DMS 273 treated with DMSO at 0.1 percent for 48 hours (cell line): ENCODE measurements at places on chromosomes 1 and 21.

- DNase-seq, result no peak
Observed at GRCh38 chr1:18409609-18410237, 71.0 kb upstream of the KLHDC7A start.

DNA sequence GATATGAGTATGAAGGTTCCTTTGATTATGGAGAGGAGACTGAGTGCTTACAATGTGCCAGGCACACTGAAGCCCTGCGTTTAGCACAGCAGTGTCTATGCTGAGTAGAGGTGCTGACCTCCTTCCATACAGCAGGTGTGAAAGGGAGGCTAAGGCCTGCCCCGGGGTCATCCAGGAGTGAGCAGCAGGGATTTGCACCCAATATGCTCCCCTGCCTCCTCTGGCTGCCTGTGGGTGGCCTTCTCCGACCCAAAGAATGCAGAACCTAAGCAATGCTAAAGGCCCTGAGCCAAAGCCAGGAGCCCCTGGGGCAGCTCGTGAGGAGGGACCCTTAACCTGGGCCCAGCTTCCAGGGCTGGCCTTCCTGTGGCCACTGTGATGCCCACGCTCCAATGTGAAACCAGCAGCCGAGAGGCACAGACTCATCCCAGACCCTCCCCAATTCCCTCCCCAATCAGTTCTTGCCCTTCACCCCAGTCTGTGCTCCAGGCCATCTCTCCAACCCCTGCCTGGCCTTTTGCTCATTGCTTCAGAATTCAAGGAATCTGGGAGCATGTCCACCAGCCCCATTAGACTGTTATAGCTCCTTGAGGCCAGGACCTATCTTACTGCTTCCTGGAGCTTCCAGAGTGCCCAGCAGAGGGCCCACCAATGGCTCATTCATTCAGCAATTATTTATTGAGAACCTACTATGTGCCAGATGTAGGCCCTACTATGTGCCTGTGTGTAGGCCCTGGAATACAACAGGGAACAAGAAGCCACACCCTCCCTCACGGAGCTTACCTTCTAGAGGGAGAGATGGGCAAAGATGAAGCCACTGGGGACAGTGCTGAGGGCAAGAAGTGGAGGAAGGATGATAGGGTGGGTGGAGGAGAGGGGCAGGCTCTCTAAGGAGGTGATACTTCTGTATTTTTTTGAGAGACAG is 53.3 kb downstream of the TAS1R2 start:
- no peak for DNase-seq

DNA sequence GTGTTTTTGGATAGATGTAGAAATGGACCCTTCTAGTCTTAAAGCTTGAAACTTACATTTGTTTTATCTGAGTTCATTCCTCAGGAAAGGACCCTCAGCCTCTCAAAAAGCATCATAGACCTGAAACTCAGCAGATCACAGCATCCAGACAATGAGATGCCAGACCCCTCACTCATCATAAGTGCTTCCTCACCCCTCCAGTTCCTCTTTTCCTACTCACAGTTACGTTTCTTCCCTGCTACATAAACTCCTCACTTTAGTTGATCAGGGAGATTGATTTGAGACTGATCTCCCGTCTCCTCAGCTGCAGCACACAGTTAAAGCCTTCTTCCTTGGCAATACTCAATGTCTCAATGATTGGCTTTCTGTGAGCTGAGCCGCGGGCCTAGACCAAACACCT is 282.0 kb downstream of the FAM72C start:
- no peak for DNase-seq

DNA sequence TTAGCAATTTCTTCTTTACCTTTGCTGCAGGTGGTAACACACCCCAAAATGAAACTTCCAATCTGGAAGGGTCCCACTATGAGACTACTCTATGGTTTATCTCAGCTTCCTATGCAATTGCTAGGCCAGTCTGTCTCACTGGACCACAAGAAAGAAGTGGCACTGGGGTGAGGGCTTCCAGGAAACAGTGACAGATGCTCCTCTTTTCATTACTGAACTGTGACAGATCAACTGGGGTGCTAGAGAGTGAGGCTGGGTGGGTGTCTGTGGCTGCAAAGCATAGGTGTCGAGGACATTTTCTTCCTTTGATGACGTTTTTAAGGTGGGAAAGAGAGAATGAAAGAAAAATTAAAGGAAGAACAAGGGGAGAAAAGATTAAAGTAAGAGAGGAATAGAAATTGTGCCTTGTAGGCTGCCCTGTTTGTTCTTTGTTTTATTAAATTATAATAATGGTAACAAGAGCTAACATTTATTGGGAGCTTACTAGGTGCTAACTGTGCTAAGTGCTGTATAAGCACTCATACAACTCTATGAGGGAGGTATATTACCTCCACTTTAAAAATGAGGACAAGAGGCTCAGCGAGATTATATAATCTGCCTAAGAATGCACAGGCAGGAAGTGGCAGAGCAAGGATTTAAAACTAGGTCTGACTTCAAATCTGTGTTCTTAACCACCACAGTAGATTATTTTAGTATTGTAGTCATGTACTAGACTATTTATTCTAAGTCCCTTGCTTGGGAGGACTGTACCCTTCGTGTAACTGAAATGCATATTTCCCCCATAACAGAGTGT is 27.8 kb upstream of the DMRTA2 start:
- DNase-seq, result no peak

- DNase-seq, result no peak
Observed at GRCh38 chr1:234983564-234984238, 144.9 kb downstream of the TOMM20 start.

DNA sequence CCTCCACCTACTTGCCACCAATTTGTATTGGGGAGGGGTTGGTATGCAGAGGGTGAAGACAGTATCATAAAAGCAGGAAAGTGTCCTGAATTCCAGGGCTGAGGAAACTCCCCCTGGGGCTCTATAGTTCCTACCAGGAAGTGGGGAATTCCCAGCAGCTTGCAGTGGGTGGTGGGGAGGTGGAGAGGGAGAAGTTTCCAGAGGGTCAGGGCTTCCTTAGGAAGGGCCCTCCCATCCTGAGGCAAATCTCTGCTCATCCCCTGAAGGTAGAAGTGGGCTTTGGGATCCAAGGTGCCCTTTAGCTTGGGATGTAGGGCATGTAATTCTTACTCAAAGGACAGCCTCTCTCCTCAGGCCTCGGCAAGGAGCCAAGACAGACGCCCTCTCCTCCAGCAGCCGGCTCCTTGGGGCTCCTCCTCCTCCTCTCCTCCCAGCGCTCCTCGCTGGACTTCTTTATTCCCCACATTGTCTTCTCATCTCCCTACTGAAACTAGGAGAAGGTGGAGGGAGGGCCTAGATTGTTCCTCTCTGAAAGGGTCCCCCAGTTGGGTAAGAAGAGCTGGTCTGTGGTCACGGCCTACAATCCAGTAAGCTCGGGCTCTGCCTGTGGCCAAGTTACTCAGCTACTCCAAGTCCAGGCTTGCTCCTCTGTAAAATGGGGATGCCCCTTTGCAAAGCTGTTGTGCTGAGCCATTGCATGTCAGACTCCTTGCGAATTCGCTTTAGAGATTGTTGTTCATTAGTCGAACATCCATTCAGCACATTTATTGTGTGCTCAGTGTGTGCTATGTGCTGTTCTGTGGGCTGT is 17.9 kb upstream of the CSF1 start:
- no peak for DNase-seq

DNA sequence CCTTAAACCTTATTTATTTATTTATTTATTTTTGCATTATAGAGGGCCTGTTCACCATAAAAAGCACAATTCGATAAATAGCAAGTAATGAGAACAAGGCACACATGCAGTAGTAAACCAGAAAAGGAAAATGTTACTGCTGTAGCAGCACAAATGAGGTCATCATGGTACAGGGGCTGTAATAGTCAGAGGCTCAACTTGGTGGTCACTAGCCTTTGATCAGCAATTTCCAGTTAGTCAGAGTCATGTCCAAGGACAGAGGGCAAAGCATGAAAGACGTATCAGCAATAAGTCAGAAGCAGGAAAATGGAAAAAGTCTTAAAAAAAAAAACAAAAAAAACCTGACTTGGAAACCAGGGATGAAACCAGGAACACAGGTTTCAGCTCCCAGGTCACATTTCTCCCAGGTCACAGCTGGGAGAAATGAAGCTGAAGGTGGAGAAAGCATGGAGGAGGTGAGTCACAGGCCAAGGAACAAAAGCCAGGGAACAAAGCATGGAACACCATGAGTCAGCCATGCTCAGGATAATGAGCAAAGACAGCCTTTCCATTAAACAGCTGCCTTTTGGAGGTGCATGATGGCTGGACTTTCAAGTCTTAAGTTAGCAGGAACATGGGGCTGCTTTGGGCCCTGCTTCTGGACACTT is 556.3 kb downstream of the LTN1 start:
- DNase-seq, result no peak

GRCh38 chr1:107536266-107536665 is 395.4 kb downstream of the NTNG1 start:
- peak; percentile 77 for DNase-seq

DNA sequence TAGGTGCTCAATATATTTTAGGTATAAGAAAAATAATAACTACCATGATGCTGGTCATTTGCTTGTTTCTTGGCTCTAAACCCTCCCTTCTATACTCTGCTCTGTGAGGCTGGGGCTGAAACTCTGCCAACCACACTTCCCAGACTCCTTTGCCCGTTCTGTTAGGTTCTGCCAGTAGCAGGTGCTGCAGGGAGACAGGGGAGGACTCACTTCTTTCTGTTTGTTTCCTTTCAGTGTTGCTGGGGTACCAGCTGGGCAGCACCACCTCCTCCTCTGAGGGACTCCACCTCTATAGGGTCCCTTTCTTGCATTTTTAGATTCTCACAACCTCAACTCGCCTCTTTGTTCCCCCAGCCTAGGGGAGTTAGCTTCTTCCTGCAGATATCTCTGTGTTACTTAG is 17.0 kb upstream of the SH2D2A start:
- no peak for DNase-seq

GRCh38 chr1:48222501-48223242 is at the start of gene SLC5A9:
Gene SLC5A9, plus strand, starts transcription at chr1:48222716. Its CDS starts 21 bp downstream, at chr1:48222737.
- DNase-seq, result no peak

DNA sequence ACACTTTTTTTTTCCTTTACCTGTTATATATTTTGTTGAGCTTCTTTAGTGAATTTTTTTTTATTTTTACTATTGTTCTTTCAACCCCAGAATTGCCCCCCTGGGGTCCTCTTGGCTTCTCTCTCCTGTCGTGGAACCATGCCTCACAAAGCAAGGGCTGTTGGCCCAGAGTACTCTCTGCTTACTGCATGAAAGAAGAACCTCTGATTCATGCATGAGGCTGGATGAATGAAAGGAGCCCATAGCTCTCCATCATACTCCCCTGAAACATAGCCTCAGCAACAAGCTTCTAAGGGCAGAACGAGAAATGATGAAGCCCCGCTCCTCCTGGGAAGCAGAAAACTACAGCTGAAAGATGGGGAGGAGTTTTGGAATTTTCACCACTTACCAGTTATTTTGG is 1441.0 kb downstream of the BRINP3 start:
- DNase-seq, result no peak

- DNase-seq, result no peak
Observed at GRCh38 chr1:112172294-112172882, 182.9 kb upstream of the KCND3 start.

DNA sequence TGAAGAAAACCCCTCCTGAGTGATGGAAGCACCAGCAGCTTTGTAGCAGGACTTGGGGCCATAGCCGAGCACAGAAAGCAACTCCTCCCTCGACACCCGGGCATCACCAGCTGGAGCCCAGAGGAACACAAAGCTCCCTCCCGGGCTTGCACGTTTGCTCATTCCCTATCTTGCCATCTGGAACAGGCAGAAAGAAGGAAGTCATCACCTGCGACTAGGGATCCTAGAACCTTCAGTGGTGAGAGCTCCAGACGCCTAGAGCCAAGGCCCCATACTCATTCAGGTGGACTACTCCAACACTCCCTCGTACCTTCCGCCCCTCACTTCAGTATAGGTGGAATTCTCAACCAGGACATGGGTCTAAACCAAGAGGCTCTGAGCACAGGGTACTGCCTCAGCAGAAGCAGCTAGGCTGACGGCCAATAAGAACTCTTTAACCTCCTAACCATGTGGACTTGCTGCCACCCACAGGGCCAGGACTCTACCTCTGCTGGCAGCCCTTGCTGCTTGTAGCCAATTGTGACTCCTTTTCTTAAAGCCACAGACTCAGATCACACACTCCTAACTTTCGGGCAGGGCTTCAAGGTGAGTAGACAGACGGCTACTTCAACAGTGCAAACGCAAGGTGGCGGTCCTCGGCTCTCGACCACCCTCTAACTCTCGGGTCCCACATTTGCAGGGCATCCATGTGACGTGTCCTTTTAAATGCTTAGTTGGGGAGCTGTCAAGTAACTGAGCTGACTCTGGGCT is 65.4 kb downstream of the NPHP4 start:
- no peak for DNase-seq

DNA sequence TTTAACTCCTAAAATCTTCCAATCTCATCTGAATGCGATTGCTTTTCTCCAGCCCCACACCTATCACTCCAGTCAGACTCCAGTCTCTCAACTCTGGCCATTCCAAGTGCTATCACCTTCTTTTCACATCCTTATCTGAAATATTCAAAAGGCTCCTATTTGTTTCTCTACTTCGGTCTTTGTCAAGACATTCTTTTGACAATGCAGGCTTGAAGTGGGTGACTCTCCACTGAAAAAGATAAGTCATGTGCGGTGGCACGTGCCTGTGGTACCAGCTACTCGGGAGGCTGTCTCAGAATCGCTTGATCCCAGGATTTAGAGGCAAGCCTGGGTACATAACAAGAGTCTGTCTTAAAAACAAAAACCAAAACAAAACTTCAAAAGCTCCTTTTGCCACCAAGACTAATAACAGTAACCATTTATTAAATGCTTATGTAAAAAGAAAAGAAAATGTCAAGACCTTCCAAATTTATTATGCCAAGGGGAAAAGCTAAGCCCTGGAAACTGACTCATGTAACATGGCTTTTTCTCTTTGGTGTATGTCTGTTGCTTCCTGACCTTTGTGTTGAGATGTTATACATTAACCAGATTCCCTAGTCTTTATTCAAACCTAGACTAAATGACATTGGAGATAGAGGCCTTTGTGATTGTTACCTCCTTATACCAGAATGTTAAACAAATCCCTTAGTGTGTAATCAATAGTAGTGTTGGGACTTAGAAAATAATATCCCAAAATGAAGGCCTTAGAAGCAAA is 3.6 kb downstream of the ALG14 start:
- DNase-seq, result no peak

DNA sequence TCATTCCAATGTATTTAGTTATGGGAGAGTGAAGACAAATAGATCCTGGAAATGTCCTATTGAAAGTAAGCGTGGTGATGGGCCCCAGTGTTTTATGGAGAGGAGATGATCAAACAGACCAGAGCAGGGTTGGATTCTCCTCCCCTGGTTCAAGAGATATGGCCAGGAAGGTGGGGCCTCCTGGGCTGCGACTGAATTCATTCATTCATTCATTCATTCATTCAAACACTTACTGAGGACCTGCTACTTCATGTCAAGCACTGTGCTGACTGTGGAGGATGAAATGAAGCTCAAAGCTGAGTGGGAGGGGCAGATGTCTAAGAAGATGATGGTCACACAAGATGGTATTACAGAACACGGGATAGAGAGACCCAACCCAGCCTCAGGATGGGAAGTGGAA is 71.5 kb upstream of the TNR start:
- DNase-seq, result no peak

- DNase-seq, result no peak
Observed at GRCh38 chr21:42941696-42942085, 16.3 kb upstream of the ERVH48-1 start.

- DNase-seq, result no peak
Observed at GRCh38 chr1:72336776-72337175, 54.4 kb upstream of the NEGR1 start.
